ENCODE measurements at places on chromosomes 1 and 21.

DNA sequence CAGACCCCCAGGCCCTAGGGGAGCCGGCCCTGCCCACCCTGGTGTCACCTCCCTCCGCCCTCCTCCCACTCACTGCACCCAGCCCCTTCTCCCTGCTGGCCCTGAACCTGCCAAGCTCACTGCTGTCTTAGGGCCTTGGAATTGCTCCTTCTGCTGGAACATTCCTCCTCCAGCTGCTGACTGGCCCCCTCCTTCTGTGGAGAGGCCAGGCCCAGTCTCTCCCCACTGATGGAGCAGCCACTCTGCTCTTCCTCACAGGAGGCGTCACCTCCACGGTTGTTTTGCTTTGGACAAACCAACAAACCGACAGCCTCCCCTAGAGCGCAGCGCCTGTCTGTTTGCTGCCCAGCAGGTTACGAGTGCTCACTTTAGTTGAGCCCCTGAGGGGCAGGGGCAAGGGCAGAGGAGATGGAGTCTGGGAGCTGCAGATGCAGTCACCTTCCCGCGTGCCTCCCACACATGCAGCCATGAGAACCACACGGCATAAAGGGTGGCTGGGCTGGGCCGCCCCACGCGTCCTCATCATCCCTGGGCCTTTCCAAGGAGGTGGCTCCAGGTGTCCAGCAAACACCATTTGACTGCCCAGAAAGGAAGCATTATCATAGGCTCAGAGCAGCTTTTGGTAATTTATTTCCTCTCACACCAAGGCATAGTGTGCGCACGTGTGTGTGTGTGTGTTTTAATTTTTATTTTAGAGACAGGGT is 9.4 kb downstream of the OXCT2 start:
- no peak for DNase-seq

DNA sequence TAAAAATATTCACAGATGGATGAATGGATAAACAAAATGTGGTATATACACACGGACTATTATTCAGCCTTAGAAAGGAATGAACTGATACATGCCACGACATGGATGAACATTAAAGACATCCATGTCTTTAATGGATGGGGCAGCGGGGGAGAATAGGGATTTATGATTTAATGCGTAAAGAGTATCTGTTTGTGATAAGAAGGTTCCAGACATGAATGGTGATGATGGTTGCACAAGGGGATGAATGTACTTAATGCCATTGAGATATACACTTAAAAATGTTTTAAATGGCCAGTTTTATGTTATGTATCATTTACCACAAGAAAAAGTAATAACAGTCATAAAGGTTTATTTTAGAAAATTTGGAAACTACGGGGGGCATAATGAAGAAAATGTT is 108.6 kb upstream of the WLS start:
- DNase-seq = no peak

DNA sequence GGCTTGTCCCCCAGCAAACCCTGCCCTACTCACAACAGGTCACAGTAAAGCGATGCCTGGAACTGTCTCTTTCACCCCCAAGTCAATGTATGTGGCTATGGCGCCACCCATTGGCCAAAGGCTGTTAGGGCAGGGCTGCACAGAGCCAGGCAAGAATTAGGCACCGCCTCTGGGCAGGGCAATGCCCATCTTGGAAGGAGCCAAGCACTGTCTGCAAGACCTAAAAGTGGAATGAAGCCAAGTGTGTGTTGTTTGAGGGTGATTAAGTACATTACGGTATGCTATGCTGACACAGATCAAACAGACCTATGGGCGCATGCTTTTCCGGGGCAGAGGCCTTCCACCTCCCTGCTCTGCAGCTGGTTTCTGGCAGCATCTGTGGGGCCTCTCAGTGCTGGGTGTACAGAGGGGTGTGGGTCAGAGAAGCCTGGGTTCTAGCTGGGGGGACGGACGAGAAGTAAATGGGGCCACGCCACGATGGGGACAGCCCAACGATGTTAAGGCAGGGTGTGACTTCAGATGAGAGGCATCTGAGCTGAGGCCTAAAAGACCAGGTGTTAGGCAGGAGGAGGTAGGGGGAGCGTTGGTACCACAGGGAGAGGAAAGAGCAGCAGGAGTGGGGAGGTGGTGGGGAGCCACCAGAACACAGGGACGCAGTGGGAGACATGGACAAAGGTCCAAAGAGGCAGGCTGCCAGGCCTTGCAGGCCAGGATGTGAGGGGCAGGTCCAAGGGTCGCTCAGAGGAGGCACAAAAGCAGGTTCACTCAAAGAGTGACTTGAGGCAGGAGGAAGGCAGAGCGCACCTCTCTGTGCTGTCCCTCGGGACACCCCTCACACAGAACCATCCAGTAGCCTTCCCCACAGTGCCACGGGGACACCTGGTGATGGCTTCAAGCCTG is 49.8 kb downstream of the ACOT7 start:
- DNase-seq = peak; percentile 38

DNA sequence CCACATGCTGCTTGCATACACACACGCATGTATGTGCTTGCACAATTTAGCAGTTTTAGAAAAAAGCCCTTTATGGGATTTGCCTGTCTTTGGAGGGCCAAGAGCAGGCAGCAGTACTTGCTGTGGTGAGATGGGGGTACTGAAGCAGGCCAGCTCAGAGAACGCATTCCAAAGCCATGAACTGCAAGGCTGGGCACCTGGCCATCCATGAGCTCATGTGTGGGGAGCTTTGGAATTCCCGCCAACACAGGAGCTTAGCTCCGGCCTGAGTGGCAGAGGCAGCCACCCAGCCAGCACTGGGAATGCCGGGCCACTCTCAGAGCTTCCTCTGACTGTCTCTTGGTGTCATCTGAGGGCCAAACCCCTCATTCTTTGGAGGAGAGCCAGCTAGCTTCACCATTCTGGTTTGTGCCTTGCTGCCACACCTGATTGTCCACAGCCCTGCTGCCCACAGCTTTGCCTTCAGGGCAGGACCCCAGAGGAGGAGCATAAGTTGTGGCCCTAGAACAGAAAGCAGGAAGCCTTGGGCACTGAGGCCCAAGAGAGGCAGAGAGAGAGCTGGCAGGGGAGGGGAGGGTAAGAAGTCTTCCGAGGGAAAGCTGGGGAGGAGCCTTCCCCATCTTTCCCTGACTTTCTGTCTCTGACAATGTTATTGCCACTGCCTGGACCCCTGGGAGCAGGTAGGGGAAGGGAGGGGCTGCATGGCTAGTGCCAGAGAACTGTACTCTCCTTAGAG is 92.1 kb upstream of the POU3F1 start:
- DNase-seq = no peak

DNA sequence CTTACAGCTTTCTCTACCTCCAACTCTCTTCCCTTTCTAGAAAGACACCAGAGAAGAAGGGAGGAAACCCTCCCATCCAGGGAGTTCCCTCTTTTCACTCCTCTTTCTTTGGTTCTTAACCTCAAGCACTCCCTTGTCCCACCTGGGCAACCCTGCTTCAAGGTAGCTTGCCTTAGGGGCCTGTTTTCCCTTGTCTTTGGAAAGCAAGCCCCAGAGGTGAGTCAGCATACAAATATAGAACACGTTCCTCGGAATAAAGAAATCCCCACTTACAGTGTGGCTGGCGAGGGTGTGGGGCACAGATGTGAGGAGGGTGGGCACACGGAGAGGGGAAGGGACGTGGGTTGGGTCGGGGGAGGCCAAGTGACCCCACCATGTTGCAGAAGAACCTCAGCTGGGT is 26.1 kb upstream of the KCNE2 start:
- DNase-seq = no peak

All from activated T-cell treated with anti-CD3 and anti-CD28 coated beads for 1 hour (primary cell).